ENCODE measurements at places on chromosomes 12 and 14.

DNA sequence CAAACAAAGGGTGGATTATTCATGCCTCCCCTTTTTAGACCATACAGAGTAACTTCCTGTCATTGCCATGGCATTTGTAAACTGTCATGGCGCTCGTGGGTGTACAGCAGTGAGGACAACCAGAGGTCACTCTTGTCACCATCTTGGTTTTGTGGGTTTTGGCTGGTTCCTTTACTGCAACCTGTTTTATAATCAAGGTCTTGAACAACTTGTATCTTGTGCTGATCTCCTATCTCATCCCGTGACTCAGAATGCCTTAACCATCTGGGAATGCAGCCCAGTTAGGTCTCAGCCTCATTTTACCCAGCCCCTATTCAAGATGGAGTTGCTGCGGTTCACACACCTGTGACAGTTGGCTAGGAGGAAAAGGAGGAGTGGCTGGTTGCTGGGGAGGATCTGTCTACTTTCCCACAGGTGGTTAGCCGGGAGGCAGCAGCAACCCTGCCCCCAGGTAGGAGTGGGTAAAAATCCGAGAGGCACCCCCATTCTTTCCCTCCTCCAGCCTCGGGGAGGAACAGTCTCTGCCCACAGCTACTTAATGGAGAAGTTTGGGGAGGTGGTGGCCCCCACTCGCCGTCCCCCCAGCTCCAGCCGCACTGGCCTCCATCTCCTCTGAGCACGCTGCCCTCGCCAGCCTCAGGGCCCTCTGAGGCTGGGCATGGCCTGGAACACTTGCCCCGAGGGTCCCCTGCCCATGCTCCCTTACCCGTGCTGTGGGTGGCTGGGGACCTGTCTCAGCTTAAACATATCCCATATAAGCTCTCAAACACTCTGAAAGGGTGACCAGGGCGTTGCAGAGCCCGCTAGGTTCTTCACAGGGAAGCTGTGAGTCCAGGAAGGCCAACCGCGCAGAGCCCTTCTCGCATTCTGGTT lies 41.7 kb downstream of the SMIM41 start:
- no peak for DNase-seq

GRCh38 chr12:125169870-125170269 lies 104.6 kb downstream of the AACS start:
- DNase-seq, result no peak

GRCh38 chr14:103767336-103767894 lies 51.8 kb downstream of the ZFYVE21 start:
- DNase-seq, result no peak

- DNase-seq, result no peak
Measured at GRCh38 chr14:72616294-72616693, 277.6 kb downstream of the DPF3 start.

DNA sequence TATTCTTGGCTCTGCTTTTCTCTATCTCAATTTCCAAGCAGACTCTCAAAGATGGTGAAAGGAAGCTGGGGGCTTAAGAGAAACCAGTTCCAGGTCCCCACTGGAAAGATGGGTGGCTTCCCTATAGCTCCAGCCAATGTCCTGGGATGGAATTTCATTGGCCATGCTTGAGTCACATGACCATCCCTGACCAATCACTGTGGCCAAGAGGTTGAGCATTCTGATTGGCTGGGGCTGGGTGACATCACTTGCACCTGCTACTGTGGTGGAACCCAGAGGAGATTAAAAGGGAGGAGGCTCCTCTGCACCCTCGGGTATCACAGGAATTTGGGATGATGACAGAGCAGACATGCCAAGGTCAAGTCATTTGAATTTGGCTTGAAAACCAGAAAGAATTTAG lies 436.5 kb downstream of the TMEM132D start:
- no peak for DNase-seq

GRCh38 chr12:67827820-67828383 lies 161.3 kb upstream of the IFNG-AS1 start:
- no peak for DNase-seq

- DNase-seq, result no peak
Measured at GRCh38 chr12:121144416-121144914, 11.8 kb downstream of the P2RX7 start.

DNA sequence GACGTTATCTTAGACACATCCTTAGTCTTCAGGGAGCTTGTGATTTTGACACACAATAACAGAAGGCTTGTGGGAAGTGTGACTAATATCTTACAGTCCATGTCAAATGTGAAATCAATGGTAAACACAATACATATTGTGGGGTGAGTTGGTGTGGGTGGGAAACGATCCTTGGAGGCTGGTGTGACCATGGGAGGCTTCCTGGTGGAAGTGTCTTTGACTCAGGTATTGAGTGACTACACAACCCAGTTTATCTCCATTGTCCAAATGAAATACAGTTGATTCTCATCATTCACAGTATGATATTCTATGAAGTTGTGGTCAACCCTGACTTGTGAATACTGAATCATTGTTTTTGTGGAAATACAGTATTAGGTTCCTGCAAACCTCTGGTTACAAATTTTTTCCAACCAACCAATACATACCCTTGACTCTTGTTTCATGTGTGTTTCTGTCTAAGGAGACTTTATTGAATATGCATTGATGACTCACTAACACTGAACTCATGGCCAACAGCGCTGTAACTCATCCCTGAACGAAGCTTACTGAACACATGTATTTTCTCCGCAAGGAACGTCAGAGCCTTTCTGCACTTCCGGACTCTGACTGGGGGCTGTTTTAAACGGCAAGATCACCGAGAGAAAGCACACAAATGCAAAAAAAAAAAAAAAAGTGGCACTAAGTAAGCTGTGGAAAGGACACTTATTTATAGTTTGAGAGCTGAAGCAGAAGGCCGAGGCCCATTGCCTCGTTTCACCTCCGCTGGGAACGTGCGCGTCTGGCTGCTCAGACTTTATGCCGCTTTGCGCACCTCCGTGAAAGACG lies 59.0 kb downstream of the CLMN start:
- no peak for DNase-seq

GRCh38 chr14:51616724-51617409 lies 34.8 kb upstream of the FRMD6 start:
- DNase-seq, result no peak

DNA sequence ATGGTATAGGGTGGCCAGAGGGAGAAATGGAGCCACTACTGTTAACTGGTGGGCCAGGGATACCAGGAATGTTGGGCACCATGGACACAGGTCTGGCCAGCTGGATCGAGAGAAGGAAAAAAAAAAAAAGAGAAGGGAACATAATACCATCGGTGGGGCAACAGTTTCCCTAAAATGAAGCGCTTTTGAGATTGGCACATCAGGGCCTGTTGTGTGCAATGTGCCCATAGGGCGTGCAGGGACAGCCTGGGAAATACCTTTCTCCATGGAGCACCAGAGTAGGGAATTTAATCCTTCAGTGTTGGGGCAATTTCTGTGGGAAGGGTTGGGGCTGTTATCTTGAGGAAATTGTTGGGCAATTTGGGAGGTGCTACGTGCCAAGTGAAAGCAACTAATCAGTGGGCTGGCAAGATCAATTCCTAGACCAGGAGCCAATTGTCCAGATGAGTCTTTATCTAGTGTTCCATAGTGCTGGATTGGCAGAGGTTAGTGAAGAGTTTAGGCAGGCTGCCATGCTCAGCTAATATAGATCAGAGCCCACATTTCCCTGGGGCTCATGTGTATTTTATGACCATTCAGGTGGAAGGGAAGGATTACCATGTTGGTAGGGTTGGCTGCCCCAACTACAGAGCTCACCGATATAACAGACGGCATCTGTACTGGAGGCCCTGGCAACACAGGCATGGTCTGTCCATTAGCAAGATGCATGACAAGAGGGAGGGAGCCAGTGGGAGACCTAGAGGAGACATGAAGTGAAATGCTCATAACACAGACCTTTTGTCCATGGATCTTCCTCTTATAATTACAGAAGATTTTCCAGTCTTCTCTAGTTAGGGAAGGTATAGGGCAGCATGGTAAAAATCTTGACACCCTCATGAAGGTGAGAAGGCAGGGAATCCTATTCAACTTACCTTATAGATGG lies 25.5 kb upstream of the NPFF start:
- DNase-seq, result no peak

DNA sequence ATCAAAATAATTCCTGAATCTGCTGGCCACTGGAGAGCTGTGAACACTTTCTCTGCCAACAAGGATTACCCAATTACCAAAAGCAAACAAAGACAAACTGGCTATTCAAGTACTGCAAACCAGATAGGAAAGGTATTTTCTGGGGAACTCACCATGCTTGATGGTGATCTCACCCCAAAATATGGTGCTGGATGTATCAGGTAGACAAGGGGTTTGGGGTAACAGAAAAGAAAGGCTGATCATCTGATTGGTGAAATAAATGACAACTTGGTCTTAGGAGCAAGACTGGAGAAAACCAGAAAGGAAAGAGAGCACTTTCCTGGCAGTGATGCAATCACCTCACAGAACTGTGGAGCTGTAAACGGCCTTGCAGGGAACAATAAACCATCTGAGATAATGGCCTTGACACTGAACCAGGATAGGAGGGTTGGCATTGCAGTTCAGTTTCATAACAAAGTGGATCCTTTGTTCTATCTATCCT lies 31.0 kb upstream of the NPFF start:
- no peak for DNase-seq

GRCh38 chr14:35229084-35229791 lies 62.9 kb upstream of the PSMA6 start:
- no peak for DNase-seq

GRCh38 chr12:120421701-120422100 lies 16.2 kb upstream of the COX6A1 start:
- DNase-seq, result no peak

GRCh38 chr14:98578204-98578603 lies 693.8 kb downstream of the BCL11B start:
- DNase-seq, result no peak

- no peak for DNase-seq
Measured at GRCh38 chr12:16303939-16304338, 26.5 kb upstream of the SLC15A5 start.

- no peak for DNase-seq
Measured at GRCh38 chr12:95614390-95614982, 63.2 kb upstream of the USP44 start.

DNA sequence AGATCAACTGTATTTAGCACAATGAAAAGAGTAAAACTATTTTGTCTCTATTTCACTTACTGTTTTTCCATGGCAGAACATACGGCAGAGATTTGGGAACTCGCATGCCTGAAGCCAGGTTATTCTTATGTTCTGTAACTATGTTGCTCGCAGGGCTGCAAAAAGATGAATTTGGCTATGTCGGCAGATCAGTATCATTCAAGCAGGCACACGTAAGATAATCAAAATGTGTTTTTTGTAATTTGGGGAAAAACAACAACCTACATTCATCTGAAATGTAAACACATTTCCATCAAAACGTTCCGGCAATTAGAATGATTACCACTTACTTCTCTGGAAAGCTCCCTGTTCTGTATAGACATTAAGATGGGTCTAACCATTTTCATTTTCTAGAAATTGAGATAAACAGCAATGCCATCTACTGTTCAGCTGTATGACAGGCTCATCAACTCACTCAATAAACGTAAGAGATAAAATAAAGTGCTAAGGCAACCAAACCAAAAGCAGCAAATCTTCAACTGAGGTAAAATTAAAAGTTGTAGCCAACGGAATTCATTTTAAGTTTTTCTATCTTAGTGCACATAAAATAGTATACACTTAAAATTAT lies 13.0 kb downstream of the GTSF1 start:
- no peak for DNase-seq

DNA sequence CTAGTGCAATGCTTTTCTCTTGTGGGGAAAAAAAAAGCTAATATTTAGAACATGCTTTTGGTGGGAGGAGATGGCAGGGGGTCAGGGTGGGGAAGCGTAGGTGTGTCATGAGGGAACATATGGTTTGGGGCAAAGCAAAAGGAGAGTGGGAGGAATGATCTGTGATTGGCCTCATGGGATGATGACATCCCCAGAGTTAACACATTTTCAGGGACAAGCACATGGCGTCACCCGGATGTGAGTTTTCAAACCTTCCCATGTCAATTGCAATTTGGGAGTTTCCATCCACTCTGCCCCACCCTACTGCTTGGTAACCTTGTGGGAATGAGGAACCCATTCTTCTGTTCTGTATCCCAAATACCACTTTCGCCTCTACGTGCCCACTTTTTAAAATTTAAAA lies 164.2 kb downstream of the SSPN start:
- DNase-seq, result no peak

DNA sequence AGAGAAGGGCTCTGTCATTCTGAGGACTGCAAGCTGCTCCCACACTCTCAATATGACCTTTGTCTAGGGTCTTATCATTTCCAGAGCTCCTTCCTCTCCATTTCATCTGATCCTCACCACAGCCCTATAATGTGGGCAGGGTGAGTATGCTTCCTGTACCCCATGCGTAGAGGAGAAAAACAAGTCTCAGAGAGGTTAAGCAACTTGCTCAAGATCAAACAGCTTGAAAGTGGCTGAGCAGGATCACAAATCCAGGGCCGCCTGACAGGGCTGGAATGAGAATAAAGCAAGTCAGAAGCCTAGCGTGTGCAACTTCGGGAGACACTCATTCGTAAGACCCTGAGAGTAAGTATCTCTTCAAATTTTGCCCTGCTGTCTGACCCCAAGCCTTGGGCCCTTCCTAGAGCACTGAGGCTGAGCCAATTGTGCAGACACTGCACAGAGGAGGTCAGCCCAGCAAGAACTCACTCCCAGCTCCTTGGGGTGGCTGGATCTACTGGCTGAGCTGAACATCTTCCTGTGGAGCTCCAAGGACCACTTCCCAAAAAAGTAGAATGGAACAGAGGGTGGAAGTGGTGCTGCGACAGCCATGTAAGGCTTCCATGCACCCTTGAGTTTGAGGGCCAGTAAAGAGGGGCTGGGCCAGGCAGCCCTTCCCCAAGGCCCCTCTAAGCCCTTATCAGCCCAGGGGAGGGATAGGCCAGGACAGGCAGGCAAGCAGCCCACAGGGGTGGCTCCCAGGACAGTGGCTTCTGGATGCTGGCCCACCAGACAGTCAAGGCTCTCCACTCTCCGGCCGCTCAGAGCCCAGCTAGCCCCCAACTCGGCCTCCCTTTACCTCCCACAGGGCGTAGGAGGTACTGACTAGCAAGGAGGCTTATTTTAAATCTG lies 10.5 kb downstream of the ZFP36L1 start:
- DNase-seq, result peak; percentile 43
